ENCODE measurements at places on chromosomes 6 and 20. TPM values are rescaled to one million over a fixed set of nuclear protein-coding genes. Genes with fewer than 3 reads are reported as not detected.

Gene SH3BGRL2
- total RNA-seq, result 36.4 TPM

Gene BAG2
- 6.3 TPM for total RNA-seq

Gene TPD52L1
- total RNA-seq, result 4.3 TPM

Gene R3HDML
- total RNA-seq, result not detected

Gene TBX18
- total RNA-seq, result 41.4 TPM

Gene OTOR
- total RNA-seq, result not detected

Gene SALL4
- total RNA-seq, result 0.14 TPM

Gene CD83
- 0.53 TPM for total RNA-seq

Gene PTPRT
- not detected for total RNA-seq

Gene SLC35D3
- total RNA-seq, result not detected

Gene SLC13A3
- total RNA-seq, result 0.43 TPM

Gene MUC21
- total RNA-seq, result not detected

Gene NFKBIL1
- 19.1 TPM for total RNA-seq

Gene SIRPG
- not detected for total RNA-seq

Gene SRMS
- not detected for total RNA-seq

Gene ZNF831
- not detected for total RNA-seq

Gene ANKRD66
- total RNA-seq, result not detected

Data from thoracic aorta endothelial cell (primary cell).